ENCODE measurements at places on chromosomes 2 and 18. TPM values are rescaled to one million over a fixed set of nuclear protein-coding genes. Genes with fewer than 3 reads are reported as not detected.

Gene RESP18
- not detected for total RNA-seq

Gene FAP
- not detected for total RNA-seq

GRCh38 chr2:179882851-179883806, 21.7 kb upstream of the ZNF385B start:
- H3K4me1 ChIP-seq = no peaks in the 10 kb centered on the region
- H3K27me3 ChIP-seq = peaks cover 19% of the 10 kb centered on the region
- H3K4me3 ChIP-seq = no peak overlapping the region
- no peaks in the 10 kb centered on the region for H3K36me3 ChIP-seq

- no peak overlapping the region for H3K4me3 ChIP-seq
- H3K36me3 ChIP-seq = peaks cover 2% of the 10 kb centered on the region
- no peak for DNase-seq
- H3K27me3 ChIP-seq = no peaks in the 10 kb centered on the region
Measured at GRCh38 chr2:33559328-33559727, 39.8 kb downstream of the FAM98A start.

GRCh38 chr2:120825370-120826259, 89.9 kb downstream of the GLI2 start:
- H3K27me3 ChIP-seq = peaks cover 21% of the 10 kb centered on the region
- H3K27ac ChIP-seq = no peak overlapping the region
- peaks cover under 1% of the 10 kb centered on the region for H3K36me3 ChIP-seq
- DNase-seq = no peak

- DNase-seq = no peak
- no peak overlapping the region for H3K27ac ChIP-seq
- peaks cover 18% of the 10 kb centered on the region for H3K4me1 ChIP-seq
- H3K27me3 ChIP-seq = peaks cover 30% of the 10 kb centered on the region
- H3K4me3 ChIP-seq = no peak overlapping the region
- H3K36me3 ChIP-seq = peaks cover 7% of the 10 kb centered on the region
Measured at GRCh38 chr2:10499275-10499907, 51.3 kb upstream of the ODC1 start.

Measured in T-helper 17 cell (primary cell).